Ureter (tissue), 1 donor: ENCODE measurements at places on chromosomes 16 and 17. TPM values are rescaled to one million over a fixed set of nuclear protein-coding genes. Genes with fewer than 3 reads are reported as not detected.

KRTAP4-5 gene
- total RNA-seq, result not detected

SLC13A2 gene
- total RNA-seq, result 0.62 TPM

GCGR gene
- total RNA-seq, result not detected

IL17C gene
- not detected for total RNA-seq

KRT25 gene
- not detected for total RNA-seq

RNU2-1 gene
- total RNA-seq, result 1,456 TPM

NPIPA7 gene
- 15.3 TPM for total RNA-seq

TMIGD1 gene
- total RNA-seq, result not detected

SOX15 gene
- total RNA-seq, result 8.0 TPM

EEF2KMT gene
- 15.4 TPM for total RNA-seq
